ENCODE measurements at places on chromosomes 7 and 10. TPM values are rescaled to one million over a fixed set of nuclear protein-coding genes. Genes with fewer than 3 reads are reported as not detected.
A peak's percentile ranks its signal among the peaks of the same experiment; 100 is the strongest.

- peaks cover 22% of the 10 kb centered on the region for H3K27me3 ChIP-seq
- H3K4me1 ChIP-seq = peaks cover 48% of the 10 kb centered on the region
- no peaks in the 10 kb centered on the region for H3K36me3 ChIP-seq
Measured at GRCh38 chr7:151759591-151760042, 117.3 kb downstream of the PRKAG2 start.

Gene PRKCQ
- not detected for total RNA-seq

DNA sequence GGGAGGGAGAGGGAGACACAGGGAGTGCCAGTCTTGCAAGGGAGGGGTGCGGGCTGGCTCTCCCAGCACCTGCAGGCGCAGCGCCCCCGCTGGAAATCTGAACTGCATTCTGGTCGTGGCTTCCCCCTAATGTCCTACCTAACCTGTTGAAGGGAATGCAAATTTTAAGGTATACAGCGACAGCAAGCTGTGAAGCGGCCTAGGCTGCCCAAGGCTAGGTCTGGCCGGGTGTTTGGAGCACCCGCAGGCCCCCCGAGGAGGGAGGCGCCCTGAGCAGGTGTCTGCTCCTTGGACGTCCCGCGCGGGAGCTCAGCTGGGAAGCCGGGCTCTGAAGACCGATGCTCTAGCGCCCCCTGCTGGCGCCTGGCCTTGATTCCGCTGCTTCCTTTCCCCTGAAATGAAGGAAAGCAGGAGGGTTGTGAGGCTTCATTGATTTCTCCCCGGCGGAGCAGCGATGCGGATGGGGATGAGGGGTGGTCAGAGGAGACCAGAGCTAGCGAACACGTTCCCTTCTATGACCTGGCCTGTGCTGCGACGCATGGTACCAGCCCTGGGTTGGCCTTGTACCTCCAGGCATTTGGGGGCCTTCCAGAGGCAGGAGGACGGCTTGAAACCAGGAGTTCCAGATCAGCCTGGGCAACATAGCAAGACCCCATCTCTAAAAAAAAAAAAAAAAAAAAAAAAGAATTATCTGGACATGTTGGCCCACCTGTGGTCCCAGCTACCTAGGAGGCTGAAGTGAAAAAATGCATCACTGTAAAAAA is 601.3 kb downstream of the GALNT17 start:
- no peak overlapping the region for H3K27ac ChIP-seq
- peak; percentile 91 for DNase-seq
- no peaks in the 10 kb centered on the region for H3K27me3 ChIP-seq
- peaks cover 3% of the 10 kb centered on the region for H3K4me1 ChIP-seq

DNA sequence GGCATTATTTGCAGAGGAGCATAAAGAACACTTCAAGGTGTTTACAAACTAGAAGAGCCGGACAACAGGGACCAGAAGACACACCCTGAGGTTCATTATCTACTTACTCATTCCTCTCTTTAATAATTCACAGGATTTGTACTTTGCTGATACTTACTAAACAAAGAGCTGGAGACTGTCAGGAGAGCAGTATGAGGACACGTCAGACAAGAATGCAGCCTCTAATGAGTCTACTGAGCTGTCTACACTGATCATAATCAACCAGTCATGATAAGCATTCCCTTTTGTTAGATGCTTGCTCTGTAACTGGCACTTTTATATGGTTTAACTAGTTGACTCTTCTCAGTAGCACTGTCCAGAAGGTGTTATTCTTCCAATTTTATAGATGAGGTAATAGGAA is 243.3 kb upstream of the CDC14C start:
- H3K4me3 ChIP-seq = no peak overlapping the region
- H3K27ac ChIP-seq = no peak overlapping the region
- no peak for DNase-seq
- no peaks in the 10 kb centered on the region for H3K27me3 ChIP-seq
- H3K4me1 ChIP-seq = no peaks in the 10 kb centered on the region

DNA sequence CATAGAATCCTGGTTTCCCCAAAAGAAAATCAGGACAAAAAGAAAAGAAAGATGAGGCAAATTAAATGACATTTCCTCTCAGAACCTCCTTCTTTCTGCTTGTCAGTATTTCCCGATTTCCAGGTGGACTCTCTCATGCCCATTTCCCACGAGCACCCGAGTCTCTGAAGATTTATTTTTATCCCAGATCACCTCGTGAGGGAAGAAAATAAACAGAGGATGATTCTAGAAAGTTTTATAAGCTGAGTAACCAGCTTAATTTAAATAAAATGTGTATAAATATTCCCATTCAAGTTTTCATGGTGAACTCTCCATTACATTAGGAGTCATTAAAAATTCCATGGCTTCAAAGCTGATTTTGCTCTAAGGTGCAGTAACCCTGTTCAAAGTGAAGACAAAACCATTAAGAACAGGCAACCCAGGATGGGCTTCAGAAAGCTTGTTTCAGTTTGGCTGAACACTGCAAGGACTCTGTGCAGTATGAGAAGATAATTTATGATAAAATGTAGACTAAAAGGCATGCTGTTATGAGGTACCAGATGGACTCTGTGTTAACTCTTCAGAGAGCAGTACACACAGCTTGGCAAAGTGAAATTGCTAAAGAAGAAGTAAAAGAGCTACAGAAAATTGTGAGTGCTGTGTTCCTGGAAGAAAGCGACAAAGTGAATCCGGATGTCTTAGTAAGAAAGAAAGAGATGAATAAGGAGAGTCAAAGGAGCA is 521.3 kb upstream of the LRRN3 start:
- no peak overlapping the region for H3K4me3 ChIP-seq
- H3K27me3 ChIP-seq = no peaks in the 10 kb centered on the region
- H3K36me3 ChIP-seq = no peaks in the 10 kb centered on the region
- H3K27ac ChIP-seq = no peak overlapping the region
- H3K4me1 ChIP-seq = peaks cover 5% of the 10 kb centered on the region

DNA sequence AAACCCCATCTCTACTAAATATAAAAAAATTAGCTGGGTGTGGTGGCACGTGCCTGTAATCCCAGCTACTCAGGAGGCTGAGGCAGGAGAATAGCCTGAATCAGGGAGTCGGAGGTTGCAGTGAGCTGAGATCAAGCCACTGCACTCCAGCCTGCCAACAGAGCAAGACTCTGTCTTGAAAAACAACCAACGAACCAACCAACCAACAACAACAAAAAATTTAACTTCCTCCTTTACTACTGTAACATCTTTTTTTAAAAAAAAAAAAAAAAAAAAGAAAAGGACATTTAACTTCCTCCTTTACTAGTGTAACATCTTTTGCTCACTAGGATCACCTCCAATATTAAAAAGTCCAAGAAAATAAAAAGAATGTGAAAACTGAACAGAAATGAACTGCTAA is 92.3 kb upstream of the TMEM168 start:
- H3K27ac ChIP-seq = no peak overlapping the region
- peaks cover 8% of the 10 kb centered on the region for H3K4me1 ChIP-seq
- H3K27me3 ChIP-seq = no peaks in the 10 kb centered on the region
- DNase-seq = no peak
- H3K4me3 ChIP-seq = no peak overlapping the region
- H3K36me3 ChIP-seq = peaks cover 6% of the 10 kb centered on the region

Measured in osteocyte (in vitro differentiated cells).